Stimulated activated CD4-positive, alpha-beta T cell treated with anti-CD3 and anti-CD28 coated beads, Interleukin-1b, Interleukin-23, amount 100 ng/mL, for 24 hours (primary cell): ENCODE measurements at places on chromosomes 6 and 20.
A peak's percentile ranks its signal among the peaks of the same experiment; 100 is the strongest.

DNA sequence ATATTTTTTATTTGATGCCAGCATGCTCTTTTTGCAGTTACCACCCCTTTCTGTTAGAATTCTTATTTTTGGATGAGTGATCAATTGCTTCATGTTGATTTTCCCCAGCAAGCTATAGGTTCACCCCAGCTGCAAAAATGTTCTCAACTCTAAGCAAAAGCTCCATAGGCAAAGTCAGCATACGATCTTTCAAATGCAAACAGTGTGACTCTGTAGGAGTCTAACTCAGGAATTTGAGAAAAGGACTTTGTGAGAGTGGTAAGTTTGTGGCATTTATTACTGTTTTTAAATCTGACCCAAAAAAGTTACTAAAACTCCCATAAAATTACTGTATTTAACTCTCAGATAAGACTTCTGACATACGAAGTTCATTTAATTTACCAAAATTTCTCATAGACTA lies 134.9 kb upstream of the HSF2 start:
- no peak for DNase-seq

GRCh38 chr20:32965581-32966373 lies 38.5 kb downstream of the SUN5 start:
- DNase-seq: no peak

DNA sequence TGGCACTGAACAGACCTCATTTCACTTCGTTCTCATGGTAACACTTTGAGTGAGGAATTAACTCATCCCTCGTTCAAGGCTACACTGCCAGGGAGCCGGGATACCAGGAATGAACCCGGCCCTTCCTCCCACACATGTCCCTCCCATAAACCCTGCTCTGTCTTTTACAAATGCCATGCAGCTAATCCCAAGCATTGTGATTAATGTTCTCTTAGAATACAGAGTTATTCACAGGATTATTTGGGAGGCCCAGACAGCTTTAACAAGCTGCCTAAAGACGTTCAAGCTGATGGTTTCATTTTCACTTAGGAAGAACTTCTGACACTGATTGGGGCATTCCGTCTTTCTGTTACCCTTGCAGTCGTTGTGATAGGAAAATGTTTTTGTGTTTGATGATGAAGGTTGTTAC lies 42.5 kb upstream of the CD83 start:
- DNase-seq: no peak

DNA sequence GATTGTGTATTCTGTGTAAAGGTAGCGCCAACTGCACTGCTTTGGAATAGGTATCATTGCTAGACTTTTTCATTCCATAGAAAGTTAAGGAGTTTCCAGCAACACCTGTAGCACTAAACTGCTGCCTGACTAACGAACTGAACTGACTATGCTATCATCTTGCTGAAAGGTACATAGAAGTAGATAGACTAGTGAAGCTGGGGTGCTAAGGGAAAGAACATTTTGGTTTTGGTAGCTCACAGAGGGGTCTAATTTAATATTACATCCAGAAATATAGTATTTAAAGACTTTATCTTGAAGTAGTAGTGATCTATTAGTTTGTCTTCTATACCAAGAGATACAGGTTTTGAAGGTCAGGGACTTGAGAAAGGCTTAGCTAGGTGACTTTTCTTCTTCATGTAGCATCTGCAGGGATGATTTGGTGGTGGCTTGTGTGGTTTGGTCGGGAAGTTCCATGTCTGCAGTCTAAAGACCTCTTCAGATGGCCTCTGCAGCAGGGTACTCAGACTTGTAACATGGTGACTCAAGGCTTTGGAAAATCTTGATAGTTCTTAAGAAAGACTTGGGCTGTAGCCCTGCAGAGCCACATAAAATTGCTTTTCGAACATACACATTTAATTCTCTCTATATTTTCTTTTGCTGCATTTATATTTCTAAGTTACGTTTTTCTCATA lies 10.2 kb downstream of the SENP6 start:
- peak; percentile 17 for DNase-seq

GRCh38 chr20:62021793-62022385 lies 43.8 kb downstream of the TAF4 start:
- DNase-seq: no peak

GRCh38 chr20:48158014-48158413 lies 372.7 kb upstream of the SULF2 start:
- no peak for DNase-seq

- no peak for DNase-seq
Observed at GRCh38 chr6:107396211-107396610, 63.2 kb downstream of the PDSS2 start.

DNA sequence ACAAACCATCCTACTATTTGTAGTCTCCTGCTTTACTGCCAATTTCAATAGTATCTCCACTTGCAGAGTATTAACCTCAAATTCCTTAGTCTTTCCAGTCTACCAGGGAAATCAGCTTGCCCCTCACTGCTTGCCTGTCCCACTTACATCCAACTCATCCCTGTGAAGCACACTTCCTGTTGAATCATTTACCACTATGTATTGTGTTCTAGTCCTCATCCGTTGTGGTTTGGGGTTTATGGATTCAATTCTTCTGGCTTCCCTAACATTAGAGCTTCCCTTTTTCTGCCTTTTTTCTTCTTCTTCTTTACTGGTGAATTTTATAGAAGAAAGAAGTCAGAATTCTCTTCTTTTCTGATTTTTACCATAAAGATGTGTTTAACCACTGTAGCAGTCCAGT lies 5.1 kb upstream of the TXLNB start:
- DNase-seq: no peak

GRCh38 chr6:12208190-12208589 lies 82.0 kb upstream of the EDN1 start:
- DNase-seq: no peak

GRCh38 chr6:148599967-148600426 lies 146.8 kb upstream of the UST start:
- DNase-seq: no peak

DNA sequence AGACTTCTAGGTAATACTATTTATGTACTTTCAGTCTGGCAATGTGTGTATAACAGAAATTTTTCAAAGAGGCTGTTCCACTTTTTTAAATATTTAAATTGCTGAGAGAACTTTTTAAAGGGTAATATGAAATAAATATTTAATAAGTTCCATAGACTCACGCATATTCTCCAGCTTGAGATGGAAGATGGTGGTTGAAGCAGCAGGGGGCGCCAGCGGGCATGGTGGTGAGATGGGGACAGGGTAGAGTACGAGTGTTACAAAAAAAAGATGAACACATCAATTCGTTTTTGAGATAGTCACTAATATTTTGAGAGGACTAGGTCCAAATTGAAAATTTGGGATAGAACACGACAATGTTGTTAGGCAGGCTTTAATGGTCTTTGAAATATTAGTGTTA lies 68.4 kb downstream of the RSPO3 start:
- peak; percentile 47 for DNase-seq
